ENCODE measurements at places on chromosomes 3 and 15.
A peak's percentile ranks its signal among the peaks of the same experiment; 100 is the strongest.

GRCh38 chr3:141440942-141441341, 45.9 kb upstream of the RASA2 start:
- no peak for DNase-seq

GRCh38 chr15:50458348-50459112, 34.3 kb downstream of the USP8 start:
- no peak for DNase-seq

- DNase-seq: peak; percentile 76
Observed at GRCh38 chr15:96345560-96346399, 15.3 kb downstream of the NR2F2 start.

- DNase-seq: peak; percentile 68
Observed at GRCh38 chr3:194206320-194206719, 70.4 kb downstream of the HES1 start.

- DNase-seq: no peak
Observed at GRCh38 chr3:197038679-197039462, 9.3 kb upstream of the MELTF start.

- no peak for DNase-seq
Observed at GRCh38 chr3:15438983-15439382, 11.6 kb downstream of the EAF1 start.
